ENCODE measurements at places on chromosomes 12 and 14.
A peak's percentile ranks its signal among the peaks of the same experiment; 100 is the strongest.

- DNase-seq = no peak
- no peaks in the 10 kb centered on the region for H3K4me1 ChIP-seq
- H3K4me3 ChIP-seq = no peak overlapping the region
- H3K36me3 ChIP-seq = no peaks in the 10 kb centered on the region
- H3K27ac ChIP-seq = no peak overlapping the region
Observed at GRCh38 chr12:127272864-127273263, 994.1 kb upstream of the TMEM132C start.

DNA sequence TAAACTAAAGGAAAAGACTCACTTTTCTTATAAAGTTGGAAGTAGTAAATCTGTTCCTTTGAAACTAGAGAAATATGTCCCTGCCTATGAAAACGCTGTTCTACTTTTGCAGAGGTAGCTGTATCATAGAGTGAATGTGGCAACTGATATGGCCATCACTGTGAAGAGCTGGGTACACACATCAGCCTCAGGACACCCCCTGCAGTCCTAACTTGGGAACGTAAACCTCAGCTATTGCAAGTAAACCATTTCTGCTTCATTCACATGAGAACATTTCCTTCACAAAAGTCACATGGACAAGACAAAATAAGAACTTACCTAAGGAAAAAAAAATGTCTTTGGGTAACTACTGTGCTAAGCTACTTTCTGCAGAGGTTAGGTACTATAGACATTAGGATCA lies 233.3 kb upstream of the PPFIA2 start:
- H3K27me3 ChIP-seq = no peaks in the 10 kb centered on the region
- H3K4me3 ChIP-seq = no peak overlapping the region
- DNase-seq = no peak

DNA sequence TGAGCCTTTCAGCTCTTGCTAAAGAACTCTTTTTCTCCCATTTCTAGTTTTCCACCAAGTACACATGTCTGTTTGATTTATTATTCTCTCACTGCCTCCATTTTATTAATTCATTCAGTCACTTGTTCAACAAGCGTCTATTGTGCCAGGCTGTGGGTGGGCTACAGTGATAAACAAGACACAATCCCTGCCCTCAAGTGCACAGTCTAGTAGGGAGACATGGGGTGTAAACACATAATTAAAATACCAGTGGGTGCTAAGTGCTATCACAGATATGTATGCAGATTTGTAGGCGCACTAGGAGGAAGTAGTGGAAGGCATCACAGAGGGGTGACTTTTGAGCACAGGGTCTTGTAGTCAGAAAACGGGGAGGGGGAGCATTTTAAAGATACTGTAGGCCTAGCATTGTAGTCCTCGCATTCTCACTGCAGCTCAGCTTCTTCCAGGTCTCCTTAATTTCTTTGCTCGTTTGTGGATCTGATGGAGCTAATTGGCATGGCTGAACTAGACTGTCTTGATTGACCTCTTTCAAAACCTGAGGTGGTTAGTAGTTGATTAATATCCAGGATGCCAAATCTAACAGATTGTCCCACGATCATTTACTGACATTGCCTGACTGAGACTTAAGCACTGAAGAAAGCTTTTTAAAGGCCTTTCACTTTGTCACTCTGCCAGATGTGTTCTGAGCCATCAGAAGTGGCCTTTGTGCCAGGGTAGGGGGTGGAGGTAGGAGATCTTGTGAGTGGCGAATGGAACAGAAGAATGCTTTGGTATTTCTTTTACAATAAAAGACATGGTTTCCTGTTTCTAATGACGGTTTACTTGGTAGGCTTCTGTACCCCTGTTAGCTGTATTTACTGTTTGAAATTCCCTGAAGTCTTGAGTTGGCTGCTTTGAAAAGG lies 116.9 kb downstream of the DIP2B start:
- no peak for DNase-seq
- H3K27me3 ChIP-seq = no peaks in the 10 kb centered on the region
- no peak overlapping the region for H3K27ac ChIP-seq
- H3K4me3 ChIP-seq = no peak overlapping the region
- H3K36me3 ChIP-seq = peaks cover 5% of the 10 kb centered on the region

DNA sequence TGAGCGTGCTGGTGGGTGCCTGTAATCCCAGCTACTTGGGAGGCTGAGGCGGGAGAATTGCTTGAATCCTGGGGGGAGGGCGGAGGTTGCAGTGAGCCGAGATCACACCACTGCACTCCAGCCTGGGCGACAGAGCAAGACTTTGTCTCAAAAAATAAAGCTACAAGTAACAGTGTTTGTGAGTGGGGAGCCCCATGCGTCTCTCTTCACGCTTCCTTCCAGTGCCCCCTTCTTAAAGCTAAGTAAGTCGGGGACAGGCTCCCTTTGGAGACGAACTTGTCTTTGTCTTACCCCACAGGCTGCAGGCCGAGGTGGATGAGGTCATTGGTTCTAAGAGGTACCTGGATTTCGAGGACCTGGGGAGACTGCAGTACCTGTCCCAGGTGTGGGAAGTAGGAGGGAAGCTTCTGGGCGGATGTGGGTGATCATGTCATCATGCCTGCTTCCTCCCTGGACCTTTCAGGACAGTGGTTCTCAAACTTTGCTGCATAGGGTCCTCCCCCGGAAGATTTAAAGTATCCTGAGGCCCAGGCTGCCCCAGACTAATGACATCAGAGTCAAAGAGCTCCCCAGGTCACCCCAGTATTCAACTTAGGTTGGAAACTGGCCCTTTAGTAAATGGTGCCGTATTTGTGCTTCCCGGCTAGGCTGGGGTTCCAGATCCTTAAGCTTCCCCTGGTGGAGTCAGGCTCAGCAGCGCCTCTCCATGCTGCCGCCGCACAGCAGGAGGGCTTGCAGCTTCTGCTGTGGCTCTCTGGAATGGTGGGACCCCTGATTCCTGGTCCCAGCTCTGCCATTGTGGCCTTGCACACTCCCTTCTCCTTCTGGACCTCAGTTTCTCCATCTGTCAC lies 37.1 kb downstream of the CYP46A1 start:
- H3K4me3 ChIP-seq = no peak overlapping the region
- peaks cover 53% of the 10 kb centered on the region for H3K27me3 ChIP-seq
- H3K36me3 ChIP-seq = no peaks in the 10 kb centered on the region
- no peak for DNase-seq

GRCh38 chr14:104108570-104109541 lies 23.4 kb downstream of the ASPG start:
- H3K4me3 ChIP-seq = no peak overlapping the region
- DNase-seq = no peak
- H3K36me3 ChIP-seq = no peaks in the 10 kb centered on the region
- H3K27me3 ChIP-seq = no peaks in the 10 kb centered on the region
- H3K27ac ChIP-seq = no peak overlapping the region

- DNase-seq = no peak
- no peak overlapping the region for H3K4me3 ChIP-seq
- H3K4me1 ChIP-seq = no peaks in the 10 kb centered on the region
- H3K27ac ChIP-seq = no peak overlapping the region
- H3K36me3 ChIP-seq = no peaks in the 10 kb centered on the region
Observed at GRCh38 chr12:54662026-54662425, 13.9 kb upstream of the DCD start.

DNA sequence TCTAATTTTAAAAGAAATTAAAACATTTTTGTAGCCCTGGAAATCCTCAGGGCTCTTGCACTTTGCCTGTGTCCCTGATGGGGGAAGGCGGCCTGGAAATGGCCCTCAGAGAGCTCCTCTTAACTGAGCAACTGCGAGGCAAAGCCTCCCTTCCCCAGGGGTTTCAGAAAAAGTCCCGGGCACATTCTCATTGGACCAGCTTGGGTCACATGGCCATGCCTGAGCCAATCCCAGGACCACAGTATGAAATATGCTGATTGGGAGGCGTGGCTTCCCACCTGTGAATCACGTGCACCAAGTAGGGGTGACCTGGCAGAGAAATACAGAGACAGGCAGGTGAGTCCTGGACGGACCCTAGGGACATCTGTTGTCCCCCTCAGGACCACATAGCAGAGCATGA lies 90.4 kb upstream of the SFSWAP start:
- peaks cover 67% of the 10 kb centered on the region for H3K4me1 ChIP-seq
- DNase-seq = peak; percentile 60
- H3K27me3 ChIP-seq = peaks cover 46% of the 10 kb centered on the region
- no peak overlapping the region for H3K27ac ChIP-seq
- no peak overlapping the region for H3K4me3 ChIP-seq
- H3K36me3 ChIP-seq = no peaks in the 10 kb centered on the region

DNA sequence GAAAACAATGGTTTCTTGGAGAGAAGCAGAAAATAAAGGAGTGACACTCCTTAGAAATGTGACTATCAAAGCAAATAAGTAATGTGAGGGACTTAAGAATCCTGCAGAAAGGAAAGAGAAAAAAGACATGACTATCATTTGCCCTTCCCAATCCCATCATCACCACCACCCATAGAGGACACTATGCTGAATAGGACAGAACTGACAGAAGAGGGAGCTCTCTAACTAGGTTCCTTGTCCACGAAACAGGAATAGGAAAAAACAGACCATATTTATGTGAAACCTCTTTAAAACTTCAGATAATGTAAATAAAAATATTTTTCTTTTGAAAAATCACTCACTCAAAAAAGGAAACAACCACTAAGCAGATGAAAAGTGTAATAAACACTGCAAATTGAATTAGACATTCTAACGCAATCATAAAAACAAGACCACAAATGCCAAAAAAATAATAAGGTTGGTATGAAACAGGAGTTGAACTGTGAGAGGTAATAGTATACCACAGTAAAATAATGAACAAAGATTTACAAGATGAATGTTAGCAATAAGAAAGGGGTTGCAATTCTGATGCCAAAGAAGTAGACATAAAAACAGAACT lies 24.1 kb downstream of the KLRD1 start:
- DNase-seq = peak; percentile 17
- H3K27me3 ChIP-seq = no peaks in the 10 kb centered on the region
- H3K4me3 ChIP-seq = no peak overlapping the region
- no peaks in the 10 kb centered on the region for H3K4me1 ChIP-seq
- no peaks in the 10 kb centered on the region for H3K36me3 ChIP-seq

- H3K27ac ChIP-seq = no peak overlapping the region
- no peaks in the 10 kb centered on the region for H3K36me3 ChIP-seq
- no peak for DNase-seq
- H3K4me1 ChIP-seq = peaks cover 7% of the 10 kb centered on the region
- no peaks in the 10 kb centered on the region for H3K27me3 ChIP-seq
Observed at GRCh38 chr12:94284046-94284445, 135.7 kb downstream of the PLXNC1 start.

DNA sequence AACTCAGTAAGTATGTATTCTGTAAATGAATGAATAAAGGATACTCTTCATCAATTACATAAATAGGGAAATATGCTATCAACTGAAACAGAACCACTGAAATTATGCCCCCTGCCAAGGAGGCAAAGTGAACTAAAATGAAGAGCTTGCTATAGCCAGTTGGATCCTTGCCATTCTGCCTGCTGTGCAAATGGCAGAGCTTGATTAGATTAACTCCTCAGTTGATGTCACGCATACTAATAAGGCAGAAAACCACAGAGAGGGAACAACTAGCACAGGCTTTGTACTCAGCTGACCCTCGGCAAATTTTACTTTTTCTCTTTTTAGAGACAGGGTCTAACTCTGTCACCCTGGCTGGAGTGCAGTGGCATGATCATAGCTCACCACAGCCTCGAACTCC lies 36.7 kb upstream of the FERMT2 start:
- no peaks in the 10 kb centered on the region for H3K4me1 ChIP-seq
- DNase-seq = no peak
- H3K4me3 ChIP-seq = no peak overlapping the region

- H3K4me1 ChIP-seq = no peaks in the 10 kb centered on the region
- H3K4me3 ChIP-seq = no peak overlapping the region
- no peak overlapping the region for H3K27ac ChIP-seq
- DNase-seq = no peak
Observed at GRCh38 chr12:70154960-70155589, 88.2 kb upstream of the CNOT2 start.

GRCh38 chr12:50727466-50727865 lies 36.4 kb upstream of the ATF1 start:
- H3K4me3 ChIP-seq = no peak overlapping the region
- no peaks in the 10 kb centered on the region for H3K4me1 ChIP-seq
- DNase-seq = no peak

DNA sequence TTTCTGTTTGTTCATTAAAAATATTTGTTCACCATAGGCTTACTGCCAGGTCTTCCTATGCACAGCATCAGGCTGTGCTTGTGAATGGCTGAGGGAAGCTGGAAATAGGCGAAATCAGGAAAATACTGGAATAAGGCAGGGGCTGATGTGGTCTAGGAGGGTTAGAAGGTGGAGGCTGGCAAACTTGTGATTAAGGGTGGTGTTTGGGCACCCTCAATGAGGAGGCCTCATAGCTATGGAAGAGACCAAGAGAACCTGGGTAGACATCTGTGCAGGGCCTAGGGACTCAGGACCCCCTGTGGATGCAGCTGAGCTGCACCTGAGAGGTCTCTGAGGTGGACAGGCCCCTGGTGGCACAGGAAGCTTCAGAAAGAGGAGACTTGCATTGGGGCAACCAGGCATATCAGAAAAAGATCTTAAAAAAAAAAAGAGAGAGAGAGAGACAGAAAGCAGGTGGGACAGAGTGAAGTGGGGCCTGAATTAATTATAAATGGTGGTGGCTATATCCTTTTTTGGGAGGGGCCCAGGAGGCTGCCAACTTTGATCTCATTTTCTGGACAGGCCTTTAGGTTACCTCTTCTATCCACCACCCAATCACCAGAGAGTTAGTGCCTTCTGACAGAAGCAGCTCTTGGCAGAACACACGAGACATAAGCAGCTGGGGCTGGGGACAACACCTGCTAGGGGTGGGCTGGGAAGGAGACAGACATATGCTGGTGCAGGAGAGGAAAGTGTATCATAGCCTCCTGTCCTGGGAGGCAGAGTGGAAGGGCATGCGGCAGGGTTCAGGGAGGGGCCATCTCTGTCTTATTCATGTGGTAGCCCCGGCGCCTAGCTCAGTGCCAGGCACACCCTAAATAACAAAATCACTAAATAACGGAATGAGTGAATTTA lies 46.7 kb upstream of the ATP23 start:
- H3K4me1 ChIP-seq = peaks cover 32% of the 10 kb centered on the region
- no peak overlapping the region for H3K4me3 ChIP-seq
- H3K27ac ChIP-seq = no peak overlapping the region
- no peaks in the 10 kb centered on the region for H3K27me3 ChIP-seq
- DNase-seq = no peak

GRCh38 chr14:84421621-84422020 lies 1108.3 kb upstream of the FLRT2 start:
- no peaks in the 10 kb centered on the region for H3K4me1 ChIP-seq
- H3K36me3 ChIP-seq = no peaks in the 10 kb centered on the region
- H3K27ac ChIP-seq = no peak overlapping the region
- no peak for DNase-seq
- H3K27me3 ChIP-seq = no peaks in the 10 kb centered on the region
- no peak overlapping the region for H3K4me3 ChIP-seq
